ENCODE measurements at places on chromosomes 7 and 10.

GRCh38 chr7:19390795-19391194 is 245.6 kb upstream of the FERD3L start:
- no peak for DNase-seq

- no peak for DNase-seq
Measured at GRCh38 chr7:73799282-73800141, 29.4 kb upstream of the CLDN3 start.

GRCh38 chr7:105691680-105692564 is 110.6 kb upstream of the EFCAB10 start:
- peak; percentile 55 for DNase-seq

- no peak for DNase-seq
Measured at GRCh38 chr7:103560136-103560535, 114.1 kb upstream of the SLC26A5 start.

GRCh38 chr7:143388491-143389101 is 7.5 kb downstream of the ZYX start:
- peak; percentile 29 for DNase-seq

DNA sequence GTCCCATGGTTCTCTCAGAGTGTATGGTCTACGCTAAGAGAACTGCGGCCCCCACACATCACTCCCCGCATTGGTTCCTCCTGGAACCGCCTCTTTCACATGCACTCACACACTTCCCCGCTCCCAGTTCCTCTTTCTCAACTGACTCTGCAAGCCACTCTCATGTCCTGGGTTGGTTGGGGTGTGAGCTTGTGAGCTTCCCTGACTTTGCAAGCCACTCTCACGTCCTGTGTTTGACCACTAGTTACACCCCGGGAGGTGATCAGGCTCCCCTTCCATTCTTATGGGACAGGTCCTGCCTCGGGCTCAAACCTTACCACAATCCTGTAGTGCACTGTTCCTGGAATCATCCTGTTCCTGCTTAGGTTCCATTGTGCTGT is 105.0 kb downstream of the TRIM24 start:
- DNase-seq = no peak

DNA sequence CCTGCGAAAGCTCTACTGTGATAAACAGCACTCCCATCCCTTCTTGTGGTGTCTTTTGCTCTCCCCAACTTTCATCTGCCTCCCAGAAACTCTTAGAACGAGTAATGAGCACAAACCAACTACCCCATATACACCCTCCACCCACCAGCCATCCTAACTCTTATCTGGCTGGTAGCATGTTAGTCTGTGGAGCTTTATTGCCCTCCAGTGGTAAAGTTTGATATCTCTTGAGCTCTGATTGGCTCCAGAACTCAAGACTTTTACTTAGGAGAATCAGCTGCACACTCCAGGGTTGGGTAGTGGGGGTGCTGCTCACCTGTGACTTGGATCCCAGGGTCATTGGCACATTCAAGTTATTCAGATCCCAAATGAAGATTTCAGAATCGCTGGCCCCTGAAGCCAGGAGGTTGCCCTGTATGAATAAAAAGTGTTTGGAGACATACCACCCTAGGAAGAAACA is 10.9 kb downstream of the SEC31B start:
- DNase-seq = peak; percentile 48

- peak; percentile 57 for DNase-seq
Measured at GRCh38 chr7:66505531-66506451, 122.9 kb upstream of the KCTD7 start.

- peak; percentile 39 for DNase-seq
Measured at GRCh38 chr10:75407713-75408508, 6.3 kb upstream of the ZNF503 start.

DNA sequence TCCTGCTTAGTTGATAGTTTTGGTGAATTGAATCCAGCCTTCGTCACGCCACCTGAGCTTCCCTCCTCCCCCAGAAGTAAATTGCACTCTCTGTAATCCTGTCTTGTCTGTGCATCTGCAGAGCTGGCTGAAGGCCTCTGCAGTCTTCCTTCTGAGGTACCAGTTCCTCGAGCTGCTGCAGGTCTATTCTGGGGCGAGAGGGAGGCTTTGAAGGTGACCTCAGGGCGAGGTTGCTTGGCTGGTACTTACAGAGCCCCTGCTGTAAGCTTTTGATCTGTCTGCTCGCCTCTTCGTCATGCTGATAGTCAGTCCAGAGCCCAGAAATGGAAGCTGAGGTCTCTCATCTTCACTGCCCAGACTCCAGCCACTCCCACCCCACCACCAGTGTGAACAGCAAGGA is 513.6 kb upstream of the FOXK1 start:
- no peak for DNase-seq

GRCh38 chr10:73908853-73909539 is 1.9 kb upstream of the PLAU start:
- peak; percentile 62 for DNase-seq

- DNase-seq = no peak
Measured at GRCh38 chr10:49710966-49711365, 31.5 kb downstream of the C10orf53 start.

GRCh38 chr10:72267819-72268399 is 5.8 kb upstream of the DDIT4 start:
- DNase-seq = no peak

DNA sequence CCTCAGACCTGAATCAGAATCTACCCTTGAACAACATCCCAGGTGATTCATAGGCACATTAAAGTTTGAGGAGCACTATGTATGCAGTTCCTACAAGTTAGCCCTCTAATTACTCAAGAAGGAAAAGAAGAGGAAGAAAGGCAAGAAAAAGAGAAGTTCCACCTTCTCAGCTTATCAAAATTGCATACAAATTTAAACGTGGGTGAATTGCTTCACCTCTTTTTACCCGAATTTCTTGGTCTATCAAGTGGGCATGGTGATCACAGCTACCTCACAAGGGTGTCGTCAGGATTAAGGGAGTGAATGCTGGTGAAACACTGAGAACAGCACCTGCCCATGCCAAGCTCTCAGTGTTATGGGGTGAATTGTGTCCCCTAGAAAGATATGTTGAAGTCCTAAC is 43.8 kb upstream of the PAPSS2 start:
- DNase-seq = no peak

DNA sequence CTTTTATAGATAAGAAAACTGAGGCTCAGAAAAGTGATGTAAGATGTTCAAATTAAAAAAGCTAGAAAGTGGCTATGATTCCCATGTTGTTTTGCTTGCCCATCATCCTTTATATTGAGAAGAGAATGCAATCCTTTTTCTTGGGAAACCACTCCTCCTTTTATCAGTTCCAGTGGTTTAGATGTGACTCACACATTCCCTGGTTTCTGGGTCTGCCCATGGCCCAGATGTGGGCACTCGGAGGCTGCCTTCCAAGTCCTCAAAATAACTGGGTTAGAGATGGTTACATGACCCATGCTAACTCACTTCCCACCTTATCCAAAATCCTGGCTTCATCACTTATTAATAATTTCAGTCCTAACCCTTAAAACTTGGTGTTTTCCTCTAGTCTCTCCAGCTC is 550.0 kb downstream of the MDFIC start:
- DNase-seq = no peak

DNA sequence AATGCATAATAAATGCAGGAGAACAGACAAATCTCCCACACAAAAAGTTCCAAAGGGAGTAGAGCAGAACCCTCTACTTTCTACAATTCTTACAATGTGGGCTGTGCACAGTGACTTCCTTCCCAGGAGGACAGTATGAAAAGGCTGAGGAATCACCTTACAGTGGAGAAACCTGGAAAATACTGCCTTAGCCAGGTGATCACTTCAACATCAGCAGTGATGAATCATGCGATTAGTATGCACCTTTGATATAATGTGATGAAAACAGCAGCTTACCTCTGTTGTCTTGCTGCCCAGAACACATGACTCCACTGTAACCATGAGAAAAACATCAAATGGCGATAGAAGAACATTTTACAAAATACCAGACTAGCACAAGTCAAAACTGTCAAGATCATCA is 329.7 kb upstream of the POM121L12 start:
- DNase-seq = no peak

- no peak for DNase-seq
Measured at GRCh38 chr7:69374044-69374425, 224.2 kb upstream of the AUTS2 start.

- no peak for DNase-seq
Measured at GRCh38 chr7:23074443-23075261, 30.9 kb upstream of the KLHL7 start.

- DNase-seq = no peak
Measured at GRCh38 chr7:13920053-13920697, 69.3 kb downstream of the ETV1 start.

DNA sequence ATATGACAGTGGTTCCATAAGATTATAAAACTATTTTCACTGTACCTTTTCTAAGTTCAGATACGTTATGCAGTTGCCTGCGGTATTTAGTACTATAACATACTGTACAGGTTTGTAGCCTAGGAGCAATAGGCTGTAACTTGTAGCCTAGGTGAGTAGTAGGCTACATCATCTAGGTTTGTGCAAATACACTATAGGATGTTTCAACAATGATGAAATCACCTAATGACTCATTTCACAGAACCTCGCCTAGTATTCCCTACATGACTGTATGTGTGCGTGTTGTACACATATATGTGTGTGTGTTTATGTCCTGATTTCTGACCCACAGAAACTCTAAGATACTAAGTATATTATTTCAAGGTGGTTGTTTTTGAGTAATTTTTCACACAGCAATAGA is 139.0 kb downstream of the HERPUD2 start:
- DNase-seq = no peak

DNA sequence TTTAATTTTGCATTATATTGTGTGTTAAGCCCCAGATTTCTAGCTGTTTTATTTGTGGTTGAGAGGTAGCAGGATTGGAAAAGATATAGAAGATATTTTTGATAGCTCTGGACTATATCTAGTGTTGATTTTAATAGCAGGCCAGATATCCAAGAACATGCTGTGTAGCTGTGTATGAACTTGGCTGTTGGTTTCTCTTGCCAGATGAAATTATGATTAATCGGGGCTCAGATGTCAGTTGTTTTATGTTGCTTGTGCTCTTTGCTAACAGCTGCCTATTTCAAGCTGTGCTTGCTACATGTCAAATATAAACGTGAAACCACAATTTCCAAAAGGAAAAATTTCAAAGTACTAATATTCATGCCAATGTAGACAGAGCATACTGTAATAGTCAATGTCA is 141.1 kb downstream of the GRM3 start:
- DNase-seq = no peak

- no peak for DNase-seq
Measured at GRCh38 chr7:536231-536630, 16.6 kb upstream of the PDGFA start.

DNA sequence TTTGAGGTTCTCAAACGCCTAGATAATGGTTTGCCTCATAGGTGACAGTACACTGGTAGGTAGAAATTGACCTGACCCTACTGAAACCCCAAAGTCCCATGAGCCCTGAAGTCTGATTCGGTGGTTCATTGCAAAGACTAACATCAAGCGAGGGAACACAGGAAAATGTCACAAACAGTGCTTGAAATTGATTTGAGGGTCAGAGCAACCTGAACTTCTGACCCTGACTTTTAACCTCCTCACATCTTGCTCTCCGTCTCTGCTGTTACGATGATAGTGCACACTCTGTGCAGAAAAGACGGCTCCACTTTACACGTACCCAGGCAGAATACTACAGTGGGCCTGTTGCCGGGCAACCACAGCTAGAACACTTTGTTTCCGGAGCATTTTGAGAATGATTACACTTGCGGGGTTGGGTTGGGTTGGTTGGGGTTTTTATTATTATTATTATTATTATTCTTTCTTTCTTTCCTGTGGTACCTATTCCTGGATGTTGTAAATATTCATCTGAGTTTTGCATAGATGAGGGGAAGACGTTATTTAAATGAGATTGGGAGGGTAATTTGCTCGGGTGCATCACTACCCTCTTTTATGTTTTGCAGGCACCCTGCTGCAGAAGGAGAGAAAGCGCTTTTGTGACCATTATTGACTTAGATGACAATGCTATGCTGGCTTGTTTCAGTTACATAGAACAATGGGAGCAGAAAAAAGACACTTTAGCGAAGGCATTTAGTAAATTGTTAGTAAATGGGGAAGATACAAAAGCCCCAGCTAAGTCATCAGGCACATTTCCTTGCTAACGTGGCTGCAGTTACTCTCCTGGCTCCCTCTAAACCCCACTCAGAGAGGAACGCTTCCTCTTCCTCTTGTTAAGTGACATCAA is 438.1 kb upstream of the NRP1 start:
- DNase-seq = no peak

GRCh38 chr10:79072994-79073645 is 4.4 kb downstream of the ZMIZ1 start:
- no peak for DNase-seq

DNA sequence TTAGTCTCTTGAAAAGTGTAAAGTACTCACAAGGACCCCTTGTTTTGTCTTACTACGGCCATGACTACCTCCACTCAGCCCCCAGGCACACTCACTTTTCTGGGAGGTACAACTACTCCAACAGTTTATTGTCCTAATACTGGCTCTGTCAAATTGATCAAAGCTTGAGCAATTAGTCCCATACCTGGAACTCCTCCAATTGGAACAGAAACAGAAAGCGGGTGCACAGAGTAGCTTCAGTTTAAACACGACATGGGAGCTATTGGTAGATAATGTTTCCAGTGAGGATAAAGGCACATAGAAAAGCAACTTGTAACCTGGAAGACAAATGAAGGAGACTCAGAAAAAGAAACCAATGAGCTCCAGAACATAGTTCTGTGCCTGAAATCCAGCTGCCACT is 7.7 kb upstream of the GPR37 start:
- no peak for DNase-seq

- no peak for DNase-seq
Measured at GRCh38 chr10:116115036-116115641, 157.9 kb downstream of the GFRA1 start.

DNA sequence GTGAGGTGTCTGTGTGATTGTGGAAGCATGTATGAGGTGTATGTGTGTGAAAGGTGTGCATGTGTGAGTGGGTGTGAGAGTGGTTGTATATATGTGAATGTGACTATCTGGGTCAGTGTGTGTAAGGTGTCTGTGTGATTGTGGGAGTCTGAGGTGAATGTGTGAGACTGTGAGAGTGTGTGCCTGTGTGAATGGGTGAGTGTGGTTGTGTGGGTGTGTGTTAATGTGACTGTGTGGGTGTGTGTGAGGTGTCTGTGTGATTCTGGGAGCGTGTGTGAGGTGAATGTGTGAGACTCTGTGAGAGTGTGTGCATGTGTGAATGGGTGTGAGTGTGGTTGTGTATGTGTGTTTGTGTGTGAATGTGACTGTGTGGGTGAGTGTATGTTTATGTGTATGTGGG is 385.1 kb downstream of the TCERG1L start:
- DNase-seq = no peak

DNA sequence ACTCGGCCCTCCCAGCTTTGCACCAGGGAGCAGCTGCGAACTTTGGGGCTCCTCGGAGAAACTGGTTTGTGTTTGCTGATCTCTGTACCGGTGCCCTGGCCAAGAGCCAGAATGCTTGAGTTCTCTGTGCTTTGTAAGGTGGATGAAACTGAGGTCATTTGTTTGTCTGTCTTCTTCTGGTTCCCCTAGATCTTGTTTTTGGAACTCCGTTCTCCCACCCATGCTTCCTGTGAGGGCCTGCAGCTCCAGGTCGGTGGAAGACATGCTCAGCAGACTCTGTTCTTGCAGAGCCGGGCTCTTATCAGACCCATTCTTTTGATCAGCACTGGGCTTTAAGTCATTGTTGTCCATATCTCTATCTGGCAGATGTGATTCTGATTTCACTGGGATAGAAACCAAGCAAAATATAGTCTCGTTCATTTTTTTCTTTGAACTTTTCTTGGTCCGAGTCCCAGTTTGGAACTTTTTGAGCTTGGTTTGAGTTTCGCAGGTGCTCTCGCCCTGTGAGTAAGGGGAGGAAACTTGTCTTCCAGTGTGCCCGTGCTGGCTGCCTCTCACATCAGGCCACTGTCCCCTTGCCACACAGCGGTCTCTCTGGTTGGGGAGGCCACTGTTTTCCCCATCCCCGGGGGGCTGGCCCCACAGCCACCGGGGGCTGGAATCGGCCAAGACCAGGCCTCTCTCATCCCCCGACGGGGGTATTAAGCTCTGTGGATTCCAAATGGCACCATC is 31.2 kb downstream of the JCAD start:
- DNase-seq = no peak

Measured in activated T-cell treated with anti-CD3 and anti-CD28 coated beads, Interleukin-2, amount 50 U/mL, for 24 hours (primary cell).